GM23338 (cell line): ENCODE measurements at places on chromosomes 4 and X. TPM values are rescaled to one million over a fixed set of nuclear protein-coding genes. Genes with fewer than 3 reads are reported as not detected.
A peak's percentile ranks its signal among the peaks of the same experiment; 100 is the strongest.

- DNase-seq, result no peak
- H3K4me1 ChIP-seq, result peaks cover 7% of the 10 kb centered on the region
- H3K36me3 ChIP-seq, result no peaks in the 10 kb centered on the region
- no peak overlapping the region for H3K27ac ChIP-seq
- no peaks in the 10 kb centered on the region for H3K27me3 ChIP-seq
Observed at GRCh38 chr4:181234951-181235680, 1008.1 kb upstream of the TENM3 start.

DNA sequence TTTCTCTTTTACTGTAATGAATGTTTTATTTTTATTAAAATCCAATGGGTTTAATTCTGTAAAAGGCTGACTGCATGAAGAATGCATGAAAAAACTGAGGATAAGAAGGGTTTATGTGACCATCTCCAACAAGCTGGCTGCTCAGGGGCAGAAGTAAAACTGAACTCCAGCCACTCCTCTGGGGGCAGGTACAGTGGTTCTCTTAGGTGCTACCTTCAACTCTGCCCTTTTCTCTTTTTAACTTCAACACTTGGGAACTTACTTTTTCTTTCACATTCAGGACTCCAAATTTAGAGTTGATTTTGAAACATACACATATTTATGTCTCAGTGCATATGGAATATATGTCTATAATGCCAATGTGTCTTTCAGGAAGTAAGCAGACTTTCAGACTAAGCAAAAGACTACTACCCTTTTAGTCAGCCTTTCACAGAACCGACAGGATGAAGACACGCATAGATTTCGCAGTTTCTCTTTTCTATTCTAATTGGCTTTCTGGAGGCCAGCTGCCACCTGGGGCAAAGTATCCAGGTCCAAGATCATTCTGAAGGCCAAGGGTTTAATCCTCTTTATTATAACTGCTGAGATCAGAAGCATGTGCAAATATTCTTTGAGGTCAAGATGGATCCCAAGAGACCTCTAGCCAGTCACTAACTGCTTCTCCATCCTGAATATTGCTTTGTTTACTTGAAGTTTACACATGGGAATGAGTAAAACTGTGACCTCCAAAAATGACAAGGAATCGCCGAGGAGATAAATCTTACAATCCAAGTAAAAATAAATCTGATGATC, 30.7 kb downstream of the HS3ST1 start:
- no peaks in the 10 kb centered on the region for H3K27me3 ChIP-seq
- H3K4me3 ChIP-seq, result no peak overlapping the region
- H3K4me1 ChIP-seq, result no peaks in the 10 kb centered on the region
- no peaks in the 10 kb centered on the region for H3K36me3 ChIP-seq
- no peak overlapping the region for H3K27ac ChIP-seq

DNA sequence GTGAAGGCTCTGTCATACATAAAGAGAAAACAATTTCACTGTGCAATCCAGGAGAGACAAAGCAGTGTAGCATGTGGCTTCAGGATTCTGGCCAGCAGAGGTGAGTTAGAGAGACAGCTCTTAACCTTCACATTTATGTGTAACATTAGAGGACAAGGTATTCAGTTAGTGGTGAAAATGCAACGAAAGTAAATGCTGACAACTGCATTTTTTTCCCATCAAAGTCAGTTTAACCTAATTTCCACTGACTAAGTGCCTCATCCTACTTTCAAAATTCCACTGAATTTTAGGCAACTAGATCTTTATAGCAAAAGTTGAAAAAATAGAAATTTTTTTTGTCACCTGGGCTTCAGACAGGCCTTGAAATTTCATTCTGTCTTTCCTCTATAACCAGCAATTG, 130.8 kb upstream of the LNX1 start:
- no peaks in the 10 kb centered on the region for H3K36me3 ChIP-seq
- no peak overlapping the region for H3K27ac ChIP-seq
- H3K4me1 ChIP-seq, result no peaks in the 10 kb centered on the region
- H3K27me3 ChIP-seq, result no peaks in the 10 kb centered on the region

GRCh38 chr4:158599765-158600498, 71.8 kb downstream of the C4orf46 start:
- no peak overlapping the region for H3K4me3 ChIP-seq
- no peaks in the 10 kb centered on the region for H3K4me1 ChIP-seq
- no peak for DNase-seq
- no peaks in the 10 kb centered on the region for H3K27me3 ChIP-seq
- H3K36me3 ChIP-seq, result no peaks in the 10 kb centered on the region

GRCh38 chrX:35842674-35843073, 44.5 kb downstream of the MAGEB16 start:
- H3K4me1 ChIP-seq, result no peaks in the 10 kb centered on the region
- H3K36me3 ChIP-seq, result no peaks in the 10 kb centered on the region
- H3K27me3 ChIP-seq, result no peaks in the 10 kb centered on the region
- H3K27ac ChIP-seq, result no peak overlapping the region

GRCh38 chrX:125293850-125294780, 25.6 kb upstream of the TEX13C start:
- no peaks in the 10 kb centered on the region for H3K4me1 ChIP-seq
- H3K27ac ChIP-seq, result no peak overlapping the region
- H3K4me3 ChIP-seq, result no peak overlapping the region
- DNase-seq, result no peak
- no peaks in the 10 kb centered on the region for H3K27me3 ChIP-seq
- H3K36me3 ChIP-seq, result no peaks in the 10 kb centered on the region

DNA sequence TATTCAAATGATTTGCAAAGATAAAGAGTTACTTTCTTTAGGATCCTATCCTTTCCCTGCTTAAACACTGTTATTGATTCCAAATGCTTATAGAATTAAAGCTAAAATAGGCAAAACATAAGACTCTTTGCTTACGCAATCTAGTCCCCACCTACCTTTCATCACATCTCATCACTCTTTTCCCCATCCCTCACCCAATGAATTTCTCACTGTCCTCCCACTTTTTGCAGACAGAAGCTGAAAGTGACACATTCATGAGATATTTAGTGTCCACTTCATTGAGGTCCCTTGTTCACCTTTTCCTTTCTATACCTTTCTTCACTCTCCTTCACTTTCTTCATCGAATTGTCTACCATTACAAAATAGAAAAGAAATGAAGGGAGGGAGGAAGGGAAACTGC, 424 bp downstream of the SATL1 start:
- no peak for DNase-seq
- peak overlapping the region; percentile 17; the same call in 1 of the 2 replicates for H3K27ac ChIP-seq
- peaks cover 10% of the 10 kb centered on the region for H3K4me1 ChIP-seq
- no peaks in the 10 kb centered on the region for H3K27me3 ChIP-seq

GRCh38 chrX:18016941-18017340, 155.8 kb upstream of the RAI2 start:
- no peak overlapping the region for H3K27ac ChIP-seq
- H3K4me3 ChIP-seq, result no peak overlapping the region
- H3K4me1 ChIP-seq, result peaks cover 14% of the 10 kb centered on the region
- no peak for DNase-seq
- H3K36me3 ChIP-seq, result no peaks in the 10 kb centered on the region

DNA sequence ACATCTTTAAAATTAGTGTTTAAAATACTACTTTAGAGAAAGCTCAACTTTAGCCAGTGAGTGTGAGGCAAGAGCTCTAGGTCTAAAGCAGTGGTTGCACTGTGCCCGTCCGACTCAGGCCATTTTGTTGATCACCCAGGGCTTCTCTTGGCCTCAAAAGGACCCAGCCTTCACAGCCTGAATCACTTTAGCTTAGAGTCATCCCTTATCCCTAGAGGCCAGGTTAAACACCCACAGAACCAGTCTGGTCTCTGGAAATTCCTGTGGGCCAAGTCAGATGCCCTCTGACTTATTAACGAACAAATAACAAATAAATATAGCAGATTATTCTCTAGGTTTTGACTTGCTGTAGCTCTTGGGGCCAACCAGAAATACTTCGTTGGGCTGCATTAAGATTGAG, 102.3 kb downstream of the WWC2 start:
- peaks cover 22% of the 10 kb centered on the region; the same call in 1 of the 2 replicates for H3K4me1 ChIP-seq
- H3K36me3 ChIP-seq, result 0 out of 2 replicates have a peak, but pooled peaks cover 4% of the 10 kb centered on the region
- no peak for DNase-seq
- H3K27ac ChIP-seq, result no peak overlapping the region; the same call in 1 of the 2 replicates
- H3K27me3 ChIP-seq, result no peaks in the 10 kb centered on the region

DNA sequence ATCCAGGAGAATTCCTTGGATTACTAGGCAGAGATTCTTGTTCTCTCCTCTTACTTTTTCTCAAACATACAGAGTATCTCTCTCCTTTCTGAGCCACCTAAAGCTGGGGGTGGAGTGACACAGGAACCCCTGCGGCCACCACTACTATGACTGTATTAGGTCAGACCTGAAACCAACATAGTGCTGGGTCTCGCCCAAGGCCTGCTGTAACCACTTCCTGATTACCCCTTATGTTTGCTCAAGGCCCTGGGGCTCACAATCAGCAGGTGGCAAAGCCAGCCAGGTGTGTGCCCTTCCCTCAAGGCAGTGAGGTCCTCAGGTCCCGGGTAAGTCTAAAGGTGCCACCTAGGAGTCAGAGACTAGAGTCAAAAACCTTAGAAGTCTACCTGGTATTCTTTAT, 166.4 kb downstream of the PARM1 start:
- no peak overlapping the region for H3K27ac ChIP-seq
- H3K36me3 ChIP-seq, result 0 out of 2 replicates have a peak, but pooled peaks cover 4% of the 10 kb centered on the region
- DNase-seq, result no peak
- no peak overlapping the region for H3K4me3 ChIP-seq
- no peaks in the 10 kb centered on the region for H3K4me1 ChIP-seq

DNA sequence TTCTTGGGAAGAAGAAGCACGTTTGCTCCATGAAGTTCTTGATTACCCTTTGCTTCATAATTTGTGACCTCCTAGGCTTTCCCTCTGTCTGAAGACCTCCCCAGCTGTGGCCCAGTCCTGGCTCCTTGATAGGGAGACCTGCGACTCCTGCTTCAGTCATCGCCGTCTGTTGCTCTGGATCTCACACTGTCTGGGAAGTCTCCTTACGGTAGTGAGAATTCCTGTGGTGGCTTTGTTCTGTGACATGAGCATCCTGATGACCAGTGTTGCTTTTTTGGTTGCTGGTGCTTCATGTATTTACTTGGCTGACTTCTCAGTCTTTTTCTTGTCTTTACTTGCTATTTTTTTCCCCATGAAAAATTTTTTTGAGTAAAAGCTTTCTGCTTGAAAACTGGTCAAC, 44.2 kb downstream of the JADE1 start:
- H3K27ac ChIP-seq, result peak overlapping the region; percentile 91
- H3K36me3 ChIP-seq, result peaks cover 98% of the 10 kb centered on the region
- H3K4me3 ChIP-seq, result no peak overlapping the region
- no peaks in the 10 kb centered on the region for H3K27me3 ChIP-seq

DNA sequence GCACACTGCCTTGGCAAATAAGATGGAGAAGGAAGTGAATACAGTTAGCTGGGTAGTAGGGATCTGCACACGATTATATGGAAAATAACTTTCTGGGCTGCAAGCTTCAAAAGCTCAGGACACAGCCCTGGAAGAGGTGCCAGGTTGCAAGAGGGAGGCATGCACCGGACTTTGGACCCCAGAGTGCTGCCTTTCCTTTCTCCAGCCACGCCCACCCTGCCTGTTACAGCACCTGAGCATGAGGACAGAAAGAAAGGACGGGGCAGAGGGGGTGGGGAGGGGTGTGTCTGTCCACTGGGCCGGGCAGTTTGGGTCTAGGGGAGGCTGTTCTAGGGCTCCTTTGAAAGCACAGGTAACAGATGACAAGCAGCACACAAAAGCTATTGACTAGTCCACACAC, 152.8 kb downstream of the ENPP6 start:
- H3K27me3 ChIP-seq, result no peaks in the 10 kb centered on the region
- no peak for DNase-seq
- no peak overlapping the region for H3K4me3 ChIP-seq
- H3K4me1 ChIP-seq, result no peaks in the 10 kb centered on the region
- no peaks in the 10 kb centered on the region for H3K36me3 ChIP-seq

GRCh38 chrX:33138677-33139249, 72.6 kb downstream of the DMD start:
- H3K27ac ChIP-seq, result no peak overlapping the region
- DNase-seq, result no peak
- H3K4me3 ChIP-seq, result no peak overlapping the region
- H3K36me3 ChIP-seq, result no peaks in the 10 kb centered on the region
- no peaks in the 10 kb centered on the region for H3K4me1 ChIP-seq

DNA sequence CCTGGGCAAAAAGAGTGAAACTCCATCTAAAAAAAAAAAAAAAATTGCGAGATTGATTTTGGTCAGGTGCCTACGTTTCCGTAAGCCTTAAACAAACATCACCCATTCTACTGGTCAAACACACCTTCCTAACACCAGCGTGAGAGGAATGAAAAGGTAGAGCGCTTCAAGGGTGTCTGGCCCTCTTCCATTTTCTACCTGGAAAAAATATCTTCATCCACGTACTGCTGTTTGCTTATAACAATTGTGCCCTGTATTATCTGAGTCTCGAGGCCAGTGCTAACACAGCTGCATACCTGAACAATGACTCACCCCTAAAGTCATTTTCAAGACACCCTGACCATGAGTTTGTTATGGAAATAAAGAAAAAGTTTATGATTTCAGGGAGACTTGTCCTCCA, 13.9 kb downstream of the TMSB4X start:
- H3K4me1 ChIP-seq, result 0 out of 2 replicates have a peak, but pooled peaks cover 5% of the 10 kb centered on the region
- DNase-seq, result no peak
- H3K36me3 ChIP-seq, result no peaks in the 10 kb centered on the region
- H3K27ac ChIP-seq, result no peak overlapping the region

- no peaks in the 10 kb centered on the region for H3K4me1 ChIP-seq
- no peaks in the 10 kb centered on the region for H3K36me3 ChIP-seq
- DNase-seq, result no peak
- no peak overlapping the region for H3K4me3 ChIP-seq
- H3K27ac ChIP-seq, result no peak overlapping the region
- H3K27me3 ChIP-seq, result no peaks in the 10 kb centered on the region
Observed at GRCh38 chr4:48212165-48212564, 57.5 kb downstream of the TEC start.

DNA sequence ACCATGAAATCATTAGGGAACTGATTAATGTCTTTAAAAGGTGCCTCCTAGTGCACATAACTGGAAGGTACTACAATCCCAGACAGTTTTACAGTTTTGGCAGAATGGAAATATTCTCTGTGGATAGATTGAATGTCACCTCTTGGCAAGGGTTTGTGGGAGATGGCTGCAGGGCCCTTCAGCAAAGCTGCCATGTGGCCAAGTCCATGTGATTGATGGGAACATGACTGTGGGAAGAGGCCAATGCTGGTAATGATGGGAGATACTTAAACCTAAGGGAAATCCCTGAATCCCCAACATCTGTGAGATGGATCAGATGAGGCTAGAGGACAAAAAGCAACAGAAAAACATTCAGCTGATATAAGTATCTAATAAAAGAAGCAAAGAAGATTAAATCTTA, 493.7 kb downstream of the MAGEE1 start:
- H3K27ac ChIP-seq, result no peak overlapping the region
- H3K27me3 ChIP-seq, result no peaks in the 10 kb centered on the region
- no peak overlapping the region for H3K4me3 ChIP-seq
- DNase-seq, result no peak
- no peaks in the 10 kb centered on the region for H3K36me3 ChIP-seq

Gene NDUFC1
- total RNA-seq, result 31.8 and 44.4 TPM in 2 replicates
